Erythroblast (primary cell): ENCODE measurements at places on chromosomes 1 and 21.

DNA sequence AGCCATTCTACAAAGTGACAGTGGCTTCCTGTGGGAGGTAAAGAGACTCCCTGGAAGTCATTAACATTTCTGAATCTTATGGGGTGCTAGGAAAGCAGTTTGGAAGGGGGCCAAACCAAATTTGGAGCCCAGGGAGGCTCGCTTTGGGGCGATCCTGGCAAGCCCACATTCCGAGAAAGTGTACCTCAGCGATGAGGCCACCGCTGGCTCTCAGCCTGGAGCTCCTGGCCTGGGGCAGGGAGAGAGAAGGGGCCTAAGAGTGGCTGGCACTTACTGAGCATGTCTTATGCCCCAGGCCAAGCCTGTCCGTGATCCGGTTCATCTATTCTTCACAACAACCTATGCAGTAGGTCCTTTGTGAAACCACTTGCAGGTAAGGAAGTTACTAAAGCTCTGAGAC, 98.8 kb downstream of the CCDC185 start:
- no peak for DNase-seq

- DNase-seq: no peak
These were observed 275.0 kb downstream of the SMYD3 start for GRCh38 chr1:246232126-246232525.

- no peak for DNase-seq
These were observed 56.6 kb downstream of the EDEM3 start for GRCh38 chr1:184698016-184698415.

DNA sequence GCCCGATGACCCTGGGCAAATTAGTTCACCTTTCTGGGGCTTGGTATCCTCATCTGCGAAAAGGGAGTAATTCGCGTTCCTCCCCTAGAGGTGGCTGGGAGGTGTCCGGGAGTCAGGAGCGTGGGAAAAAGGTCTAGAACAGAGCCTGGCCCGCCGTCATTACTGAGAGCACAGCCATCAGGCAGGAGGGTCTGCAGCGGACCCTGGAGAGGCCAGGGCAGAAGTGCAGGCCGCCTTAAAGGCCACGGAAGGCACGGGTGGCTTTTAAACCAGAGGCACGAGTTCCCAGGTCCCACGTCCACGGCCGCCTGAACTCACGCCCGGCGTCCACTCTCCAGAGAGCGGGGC, 850 bp downstream of the PANK4 start:
- no peak for DNase-seq

- DNase-seq: no peak
These were observed 36.6 kb downstream of the SLAMF6 start for GRCh38 chr1:160486453-160486852.

- no peak for DNase-seq
These were observed 23.3 kb upstream of the GBP2 start for GRCh38 chr1:89149229-89149628.

- no peak for DNase-seq
These were observed 58.6 kb downstream of the MAST2 start for GRCh38 chr1:45862008-45862407.

- no peak for DNase-seq
These were observed 1.9 kb upstream of the NAV1 start for GRCh38 chr1:201537028-201537427.

DNA sequence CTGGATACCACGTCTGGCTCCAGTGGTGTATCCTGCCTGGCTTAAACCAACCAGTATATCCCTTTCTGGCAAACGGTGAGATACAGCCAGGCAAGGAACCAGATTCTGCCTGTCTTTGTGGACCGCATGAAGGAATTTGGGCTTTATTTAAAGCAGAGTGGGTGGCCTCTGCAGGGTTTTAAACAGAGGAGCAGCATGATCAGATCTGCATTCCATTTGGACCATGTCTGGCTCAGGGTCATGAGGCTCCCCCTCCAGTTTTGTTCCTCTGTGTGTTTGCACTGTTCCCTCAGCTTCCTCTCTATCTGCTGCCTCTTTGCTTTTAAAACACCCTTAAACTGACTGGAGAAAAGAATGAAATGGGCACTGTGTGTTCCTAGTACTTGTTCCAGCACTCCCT, 195.0 kb downstream of the GIPC2 start:
- DNase-seq: no peak

DNA sequence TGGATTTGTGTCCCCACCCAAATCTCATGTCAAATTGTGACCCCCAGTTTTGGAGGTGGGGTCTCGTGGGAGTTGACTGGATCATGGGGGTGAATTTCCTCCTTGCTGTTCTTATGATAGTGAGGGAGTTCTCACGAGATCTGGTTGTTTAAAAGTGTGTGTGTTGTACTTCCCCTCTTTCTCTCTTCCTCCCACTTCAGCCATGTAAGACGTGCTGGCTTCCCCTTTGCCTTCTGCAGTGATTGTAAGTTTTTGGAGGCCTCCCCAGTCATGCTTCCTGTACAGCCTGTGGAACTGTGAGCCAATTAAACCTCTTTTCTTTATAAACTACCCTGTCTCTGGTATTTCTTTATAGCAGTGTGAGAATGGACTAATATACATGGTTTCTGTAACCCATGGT, 64.6 kb downstream of the RHOU start:
- no peak for DNase-seq

- DNase-seq: no peak
These were observed 735 bp upstream of the STX12 start for GRCh38 chr1:27772036-27772931.

- no peak for DNase-seq
These were observed 126.1 kb upstream of the CACHD1 start for GRCh38 chr1:64343823-64344190.

DNA sequence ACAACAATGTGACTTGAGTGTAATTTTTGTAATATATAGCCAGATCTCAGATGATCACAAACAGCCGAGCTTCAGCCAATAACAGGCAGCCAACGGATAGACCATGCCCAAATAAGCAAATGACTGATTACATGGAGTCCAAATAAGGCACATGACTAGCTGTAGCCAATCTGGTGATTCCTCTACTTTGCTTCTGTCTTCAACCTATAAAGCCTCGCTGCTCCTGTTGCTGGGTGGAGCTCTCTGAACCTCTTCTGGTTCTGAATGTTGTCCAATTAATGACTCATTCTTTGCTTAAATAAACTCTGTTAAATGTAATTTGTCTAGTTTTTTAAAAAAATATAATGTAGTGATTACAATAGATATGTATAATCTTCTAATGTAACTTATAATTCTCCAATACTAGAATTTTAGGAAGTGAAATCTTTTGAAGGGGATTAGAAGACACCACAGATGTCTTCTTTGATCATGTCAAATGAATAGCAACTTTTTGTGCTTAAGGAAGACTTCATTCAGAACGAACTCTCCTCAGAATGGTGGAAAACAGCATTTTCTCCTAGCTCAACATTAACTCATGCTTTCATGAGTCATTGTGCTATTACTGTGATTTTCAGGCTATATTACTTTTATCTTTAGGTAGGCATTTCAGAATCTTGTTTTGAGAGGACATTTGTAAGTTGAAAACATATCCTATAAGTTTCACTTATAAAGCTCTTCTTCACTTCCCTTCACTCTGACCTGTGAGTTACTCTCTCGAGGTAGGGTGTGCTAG, 857.8 kb upstream of the B3GALT2 start:
- peak; percentile 1 for DNase-seq

DNA sequence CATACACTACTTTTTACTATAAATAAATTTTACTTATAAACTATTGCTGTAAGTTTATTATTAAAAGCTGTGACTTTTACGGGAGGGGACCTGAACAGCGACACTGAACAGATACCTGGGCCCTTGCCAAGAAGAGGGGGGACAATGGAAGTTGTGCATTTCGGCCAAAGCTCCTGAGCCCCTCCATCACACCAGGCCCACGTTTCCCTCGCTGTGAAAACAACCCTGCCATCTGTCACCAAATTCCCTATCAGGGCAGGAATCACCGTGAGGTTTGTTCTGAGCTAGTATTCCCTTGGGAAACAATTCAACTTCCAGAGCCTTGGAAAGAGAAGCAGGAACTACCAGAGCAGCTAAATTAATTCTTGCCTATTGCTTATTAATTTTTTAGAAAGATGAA, 37.0 kb downstream of the VTCN1 start:
- DNase-seq: no peak

- DNase-seq: peak; percentile 85
These were observed 9.0 kb upstream of the FAM131C start for GRCh38 chr1:16082283-16083038.

DNA sequence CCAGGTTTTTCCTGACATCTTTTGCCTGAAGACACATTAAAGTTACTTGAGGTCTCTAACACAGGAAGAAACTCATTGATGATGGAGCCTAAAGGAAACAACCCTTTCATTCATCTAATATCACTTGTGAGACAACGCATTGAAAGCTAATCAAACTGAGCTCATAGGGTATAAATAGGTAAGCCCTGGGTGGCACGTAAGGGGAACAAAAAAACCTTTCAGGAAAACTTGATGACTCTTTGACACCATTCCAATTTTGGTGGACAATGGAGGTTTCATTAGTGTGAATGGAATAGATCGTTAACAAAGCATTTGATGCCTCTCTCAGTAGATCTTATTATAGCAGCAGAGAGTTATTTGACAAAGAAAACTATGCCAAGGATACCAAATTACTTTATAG, 80.7 kb upstream of the DUSP10 start:
- no peak for DNase-seq

DNA sequence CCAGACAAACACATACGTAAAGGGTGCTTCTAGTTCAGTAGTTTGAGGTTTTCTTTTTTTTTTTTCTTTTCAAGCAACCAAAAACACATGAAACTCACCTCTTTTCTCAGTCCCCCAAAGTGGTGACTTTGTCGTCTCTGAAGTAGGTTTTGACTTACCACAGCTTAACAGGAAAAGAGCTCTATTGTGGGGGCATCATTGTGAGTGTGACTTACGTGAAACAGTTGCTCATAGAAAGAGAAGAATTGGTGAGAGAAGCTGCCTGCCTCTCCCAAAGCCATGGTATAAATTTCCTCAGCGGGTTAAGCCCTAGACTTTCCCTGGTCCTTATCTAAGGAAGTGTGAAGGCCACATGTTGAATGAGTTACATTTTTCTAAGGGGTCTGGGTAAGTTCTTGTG, 11.9 kb downstream of the FASLG start:
- no peak for DNase-seq

GRCh38 chr21:23955135-23955843, 1652.0 kb downstream of the MRPL39 start:
- no peak for DNase-seq

- peak; percentile 27 for DNase-seq
These were observed 1.2 kb upstream of the LHX4 start for GRCh38 chr1:180228648-180229482.

DNA sequence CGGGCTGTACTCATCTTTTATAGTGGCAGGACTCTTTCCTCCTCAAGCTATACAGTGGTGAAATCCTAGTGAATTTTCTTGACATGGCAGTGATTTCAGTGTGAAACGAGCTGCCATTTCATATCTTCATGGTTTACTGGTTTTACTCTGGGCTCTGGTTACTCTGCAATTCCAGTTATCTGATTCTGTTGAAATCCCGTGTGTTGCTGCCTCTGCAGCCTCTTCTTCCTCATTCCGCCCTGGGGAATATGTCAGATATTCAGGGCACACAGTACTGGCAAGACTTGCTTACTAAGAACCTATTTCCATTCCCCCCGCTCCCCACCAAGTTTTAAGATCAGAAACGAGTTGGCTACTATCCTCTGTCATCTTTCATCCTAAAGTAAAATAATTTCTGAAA, 7.9 kb upstream of the OR2B11 start:
- no peak for DNase-seq

GRCh38 chr1:41305576-41306363, 55.5 kb upstream of the FOXO6 start:
- DNase-seq: no peak

- DNase-seq: peak; percentile 28
These were observed 6.4 kb upstream of the TNFRSF25 start for GRCh38 chr1:6472391-6472790.

GRCh38 chr1:231421546-231421970, 529 bp downstream of the EGLN1 start:
- peak; percentile 82 for DNase-seq

- DNase-seq: peak; percentile 63
These were observed 519 bp downstream of the RERE start for GRCh38 chr1:8816831-8817411.

DNA sequence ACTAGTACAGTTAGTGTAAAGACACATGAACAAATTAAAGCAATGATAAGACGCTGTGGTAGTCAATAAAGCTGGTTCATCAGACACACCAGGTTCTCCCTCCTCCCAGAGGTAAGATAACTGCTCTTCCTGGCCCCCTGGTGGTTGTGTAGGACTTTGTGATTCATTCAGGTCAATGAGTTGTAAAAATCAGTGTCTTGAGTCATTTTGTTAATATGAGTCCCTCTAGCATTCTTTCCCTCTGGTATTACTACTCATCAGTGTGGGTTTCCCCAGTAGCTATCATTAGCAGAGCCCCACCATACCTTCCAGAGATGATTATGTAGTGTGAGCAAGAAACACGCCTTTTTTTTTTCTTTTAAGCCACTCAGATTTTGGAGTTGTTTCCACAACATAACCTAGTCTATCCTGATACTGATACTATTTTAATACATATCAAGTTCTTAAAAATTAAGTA, 3.6 kb upstream of the SETDB1 start:
- DNase-seq: peak; percentile 85

GRCh38 chr1:198845851-198846250, 207.0 kb downstream of the PTPRC start:
- DNase-seq: no peak

GRCh38 chr1:85975912-85976371, 180.6 kb downstream of the COL24A1 start:
- DNase-seq: no peak

DNA sequence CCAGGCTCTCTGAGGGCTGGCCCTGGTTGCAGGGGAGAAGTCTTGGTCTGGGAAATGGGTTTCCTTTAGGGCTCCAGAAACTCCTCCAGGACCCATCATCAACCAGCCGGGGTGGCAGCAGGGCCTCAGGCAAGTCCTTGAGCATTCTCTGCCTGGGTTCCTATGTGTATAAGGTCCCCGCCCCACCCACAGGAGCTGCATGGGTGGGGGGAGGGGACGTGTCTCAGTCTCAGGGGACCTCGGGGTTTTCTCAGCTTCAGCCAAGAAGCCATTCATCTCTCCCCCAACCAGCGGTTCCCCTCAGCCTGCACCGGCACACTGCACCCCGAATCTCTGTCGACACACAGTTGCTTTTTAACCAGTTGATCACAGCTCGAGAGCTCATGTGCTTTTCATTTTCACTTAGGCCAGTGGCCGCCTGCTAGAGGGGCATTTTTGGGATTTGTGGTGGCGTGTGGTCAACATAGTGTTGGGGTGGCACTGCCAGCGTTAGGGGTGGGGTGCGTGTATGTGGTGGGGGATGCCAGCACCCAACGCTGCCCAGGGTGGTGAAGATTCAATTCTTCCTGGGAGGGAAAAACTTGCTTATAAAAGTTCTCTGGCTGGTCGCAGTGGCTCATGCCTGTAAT, 6.5 kb downstream of the RUNX3 start:
- DNase-seq: no peak

DNA sequence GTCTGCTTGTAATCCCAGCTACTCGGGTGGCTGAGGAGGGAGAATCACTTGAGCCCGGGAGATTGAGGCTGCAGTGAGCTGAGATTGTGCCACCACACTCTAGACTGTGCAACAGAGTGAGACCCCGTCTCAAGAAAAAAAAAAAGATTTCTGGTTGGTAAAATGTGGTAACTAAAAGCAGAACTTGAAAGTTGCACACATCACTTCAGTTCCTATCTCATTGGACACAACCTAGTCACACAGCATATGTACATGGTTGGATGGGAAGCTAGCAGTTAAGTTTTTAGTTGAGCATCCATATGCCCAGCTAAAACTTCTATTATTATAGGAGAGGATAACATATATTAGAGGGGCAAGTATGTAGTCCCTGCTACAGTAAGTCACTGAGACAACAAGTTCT, 22.1 kb downstream of the BCAS2 start:
- no peak for DNase-seq
